ENCODE measurements at places on chromosomes 12 and 14.
A peak's percentile ranks its signal among the peaks of the same experiment; 100 is the strongest.

GRCh38 chr14:104817930-104818713, 17.2 kb downstream of the ZBTB42 start:
- DNase-seq: no peak

- DNase-seq: no peak
Measured at GRCh38 chr14:49287004-49287403, 299.2 kb downstream of the RPS29 start.

- DNase-seq: no peak
Measured at GRCh38 chr12:120902846-120903411, 1.2 kb downstream of the SPPL3 start.

DNA sequence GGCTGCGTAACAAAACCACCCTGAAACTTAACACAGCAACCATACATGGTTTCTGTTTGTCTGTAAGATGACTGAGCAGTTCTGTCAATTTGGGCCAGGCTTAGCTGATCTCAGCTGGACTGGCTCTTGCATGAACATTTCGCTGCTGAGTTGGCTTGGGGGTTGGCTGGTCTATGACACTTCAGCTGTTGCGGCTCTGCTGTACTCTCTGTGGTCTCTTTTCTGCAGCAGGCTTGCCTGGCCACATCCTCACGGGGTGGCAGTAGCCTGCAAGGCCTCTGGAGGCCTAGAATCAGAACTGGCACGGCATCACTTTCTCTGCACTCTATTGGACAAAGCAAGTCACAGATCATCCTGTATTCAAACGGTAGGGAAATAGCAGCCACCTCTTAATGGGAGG, 216.2 kb downstream of the BCL11B start:
- DNase-seq: peak; percentile 39

GRCh38 chr14:101070540-101071492, 167.3 kb upstream of the RTL1 start:
- no peak for DNase-seq

DNA sequence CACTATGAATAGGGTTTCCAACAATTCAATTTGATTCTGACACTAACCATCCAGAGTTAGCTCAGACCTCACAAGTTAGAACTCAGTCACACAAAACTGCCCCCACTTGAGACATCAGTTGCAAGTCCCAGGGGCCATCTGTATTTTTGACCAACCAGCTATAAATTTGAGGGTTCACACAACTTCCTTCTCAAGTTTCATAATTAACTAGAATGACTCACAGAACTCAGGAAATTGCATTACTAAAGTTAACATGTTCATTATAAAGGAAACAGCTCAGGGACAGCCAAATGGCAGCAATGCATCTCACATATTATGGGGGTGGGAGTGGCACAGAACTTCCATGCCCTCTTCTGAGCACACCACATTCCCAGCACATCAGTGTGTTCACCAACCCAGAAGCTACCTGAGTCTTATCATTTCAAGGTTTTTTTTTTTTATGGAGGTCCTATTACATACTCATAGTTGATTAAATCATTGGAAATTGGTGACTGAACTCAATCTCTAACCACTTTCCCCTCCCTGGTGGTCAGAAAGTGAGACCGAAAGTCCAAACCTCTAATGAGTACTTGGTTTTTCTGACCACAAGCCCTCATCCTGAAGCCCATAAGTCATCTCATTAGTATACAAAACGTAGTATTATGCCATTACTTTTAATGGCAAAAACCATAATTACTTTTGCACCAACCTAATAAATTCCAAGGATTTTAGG, 1721.5 kb upstream of the SEL1L start:
- DNase-seq: no peak

- DNase-seq: no peak
Measured at GRCh38 chr14:76599141-76599540, 162.1 kb upstream of the VASH1 start.

- DNase-seq: no peak
Measured at GRCh38 chr14:89342049-89342448, 75.0 kb downstream of the FOXN3 start.

GRCh38 chr12:85836197-85837090, at the start of gene RASSF9:
Gene RASSF9 (minus strand): TSS chr12:85836409. CDS start chr12:85836201, 208 bp downstream.
- no peak for DNase-seq

DNA sequence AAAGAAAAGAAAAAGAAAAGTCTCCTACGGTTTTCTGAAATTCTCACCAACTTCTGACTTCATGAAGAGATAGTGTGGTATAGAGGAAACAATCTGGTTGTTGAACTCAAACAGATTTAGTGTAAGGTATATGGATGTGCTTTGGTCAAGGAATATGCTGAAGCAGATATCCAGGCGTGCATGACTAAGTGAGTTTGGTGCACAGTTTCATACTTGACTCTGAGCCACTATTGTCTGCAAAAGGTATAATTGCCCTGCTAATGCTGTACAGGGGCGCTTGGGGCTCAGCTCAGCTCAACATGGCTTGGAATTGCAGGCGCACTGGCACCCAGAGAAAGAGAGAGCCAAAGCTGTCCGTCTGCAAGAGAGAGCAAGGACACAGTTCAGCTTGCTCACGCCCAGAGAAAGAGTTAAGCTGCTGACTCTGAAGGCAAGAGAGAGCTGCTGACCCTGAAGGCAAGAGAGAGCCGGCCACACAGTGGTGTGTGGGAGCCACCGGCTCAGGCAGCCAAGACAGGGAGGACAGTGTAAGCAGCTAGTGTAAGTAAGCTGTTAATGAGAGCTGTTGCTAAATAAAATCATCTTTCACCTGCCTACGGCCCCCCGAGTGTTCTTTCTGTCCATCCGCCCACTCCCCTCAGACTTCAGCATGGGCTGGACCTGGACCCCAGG, 66.4 kb upstream of the SLC38A4 start:
- no peak for DNase-seq

DNA sequence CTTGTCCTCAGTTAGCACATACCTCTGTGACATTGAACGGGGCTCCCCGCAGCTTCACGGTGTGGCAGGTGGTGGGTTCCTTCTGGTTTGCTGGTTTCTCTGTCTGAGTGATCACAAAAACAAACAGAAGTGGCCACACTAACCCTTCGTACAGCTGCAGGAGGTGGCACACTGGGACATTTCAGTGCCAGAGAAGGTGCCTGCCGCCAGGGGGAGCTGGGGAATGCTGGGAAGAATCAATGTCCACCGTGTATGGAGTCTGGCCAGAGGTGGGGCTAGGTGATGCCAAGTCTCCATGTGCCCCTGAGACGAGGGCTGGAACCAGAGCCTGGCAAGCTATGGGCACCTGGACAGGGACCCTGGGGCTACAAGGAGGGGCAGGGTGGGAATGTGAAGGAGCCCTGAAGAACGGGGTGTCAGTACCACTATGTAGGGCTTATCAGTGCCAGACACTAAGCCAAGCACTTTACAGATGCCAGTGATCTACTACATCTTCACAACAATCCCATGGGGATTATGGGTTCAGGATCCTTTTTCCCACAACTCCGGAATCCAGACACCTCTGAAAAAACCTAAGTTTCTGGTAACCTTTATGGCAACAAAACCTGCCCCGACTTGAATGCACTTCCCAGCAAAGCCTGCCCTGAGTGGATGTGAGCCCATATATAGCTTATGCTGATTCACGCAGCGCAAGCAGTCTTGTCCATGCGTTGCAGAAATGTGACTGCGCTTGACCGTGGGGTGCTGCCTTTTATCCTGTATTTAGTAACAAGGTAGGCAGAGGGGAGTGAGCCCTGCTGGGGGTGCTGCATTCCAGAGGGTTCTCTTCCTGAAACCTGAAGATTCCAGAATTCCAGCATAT, 10.8 kb downstream of the RBM19 start:
- no peak for DNase-seq

DNA sequence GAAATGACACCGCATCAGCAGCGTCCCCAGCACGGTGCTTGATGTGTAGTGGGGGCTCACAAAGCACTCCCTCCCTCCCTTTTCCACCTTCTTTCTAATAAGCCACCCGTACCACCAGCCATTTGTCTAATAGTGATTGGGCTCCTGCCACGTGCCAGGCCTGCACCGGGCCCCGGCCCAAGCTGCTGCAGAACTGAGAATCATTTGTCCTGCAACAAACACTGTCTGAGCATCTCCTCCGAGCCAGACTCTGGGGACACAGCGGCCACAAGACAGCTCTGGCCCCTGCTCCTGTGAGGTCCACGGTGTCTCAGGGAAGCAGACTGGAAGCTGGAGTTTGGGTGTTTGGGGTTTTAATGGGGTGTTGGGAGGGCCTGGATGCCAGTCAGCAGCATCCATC, 43.9 kb downstream of the MVK start:
- DNase-seq: no peak

- DNase-seq: no peak
Measured at GRCh38 chr12:19190292-19191031, 60.9 kb downstream of the PLEKHA5 start.

GRCh38 chr12:98057701-98058100, 457.7 kb upstream of the TMPO start:
- DNase-seq: no peak

DNA sequence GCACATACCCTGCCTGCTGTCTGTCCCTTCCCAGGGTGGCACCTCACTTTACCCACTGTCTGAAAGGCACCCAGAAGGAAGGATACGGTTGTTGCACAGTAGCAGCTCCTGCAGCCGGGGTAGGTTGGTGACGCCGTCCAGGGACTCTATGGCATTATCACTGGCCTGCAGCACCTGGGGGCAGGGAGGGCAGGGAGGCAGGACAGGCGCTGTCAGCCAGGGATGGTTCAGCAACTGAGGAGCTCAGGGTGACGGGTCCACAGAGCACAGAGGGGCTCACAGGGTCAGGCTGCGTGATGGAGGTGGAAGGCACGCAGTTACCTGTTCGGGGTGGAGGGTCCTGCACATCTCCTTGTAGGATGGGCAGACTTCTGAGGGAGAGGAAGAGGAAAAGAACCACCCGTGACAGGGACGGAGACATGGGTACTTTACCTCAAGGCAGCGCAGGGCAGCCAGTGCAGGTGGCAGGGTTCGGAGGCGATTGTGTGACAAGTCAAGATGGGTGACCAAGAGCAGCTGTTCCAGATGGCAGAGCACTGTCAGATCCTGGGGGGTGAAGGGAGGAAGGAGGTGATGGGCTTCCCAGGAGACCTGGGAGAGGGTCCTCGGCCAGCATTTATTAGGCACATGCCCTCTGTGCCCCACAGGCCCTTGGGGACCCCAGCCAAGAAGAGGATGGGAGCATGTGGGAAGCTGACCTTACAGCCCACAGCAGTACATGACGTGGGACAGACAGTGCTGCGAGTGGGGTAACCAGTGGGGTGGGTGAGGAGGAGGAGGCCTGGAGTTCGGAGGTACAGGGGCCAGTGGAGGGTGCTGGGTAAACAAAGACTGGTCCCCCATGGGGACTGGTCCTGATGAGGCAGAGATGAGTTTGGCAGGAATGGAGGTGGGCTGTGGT, 3.6 kb upstream of the TGM1 start:
- no peak for DNase-seq

- peak; percentile 42 for DNase-seq
Measured at GRCh38 chr12:55955800-55956508, 9.9 kb downstream of the PMEL start.

GRCh38 chr12:94622475-94622874, 27.9 kb downstream of the TMCC3 start:
- DNase-seq: no peak

DNA sequence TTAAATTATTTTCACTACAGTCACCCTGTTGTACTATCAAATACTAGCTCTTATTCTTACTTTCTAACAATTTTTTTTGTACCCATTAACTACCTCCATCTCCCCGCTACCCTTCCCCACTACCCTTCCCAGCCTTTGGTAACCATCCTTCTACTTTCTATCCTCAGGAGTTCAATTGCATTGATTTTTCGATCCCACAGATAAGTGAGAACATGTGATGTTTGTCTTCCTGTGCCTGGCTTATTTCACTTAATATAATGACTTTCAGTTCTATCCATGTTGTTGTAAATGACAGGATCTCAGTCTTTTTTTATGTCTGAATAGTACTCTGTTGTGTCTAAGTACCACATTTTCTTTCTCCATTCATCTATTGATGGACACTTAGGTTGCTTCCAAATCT, 117.8 kb downstream of the FIGNL2 start:
- DNase-seq: no peak

- DNase-seq: peak; percentile 1
Measured at GRCh38 chr12:125983094-125983783, 918.0 kb downstream of the AACS start.
